WTC11 (cell line): ENCODE measurements at places on chromosomes 5 and 9.

GRCh38 chr5:132677682-132678400 lies 4.1 kb downstream of the IL4 start:
- DNase-seq: no peak
- H3K4me1 ChIP-seq: peaks cover 6% of the 10 kb centered on the region
- no peaks in the 10 kb centered on the region for H3K36me3 ChIP-seq

DNA sequence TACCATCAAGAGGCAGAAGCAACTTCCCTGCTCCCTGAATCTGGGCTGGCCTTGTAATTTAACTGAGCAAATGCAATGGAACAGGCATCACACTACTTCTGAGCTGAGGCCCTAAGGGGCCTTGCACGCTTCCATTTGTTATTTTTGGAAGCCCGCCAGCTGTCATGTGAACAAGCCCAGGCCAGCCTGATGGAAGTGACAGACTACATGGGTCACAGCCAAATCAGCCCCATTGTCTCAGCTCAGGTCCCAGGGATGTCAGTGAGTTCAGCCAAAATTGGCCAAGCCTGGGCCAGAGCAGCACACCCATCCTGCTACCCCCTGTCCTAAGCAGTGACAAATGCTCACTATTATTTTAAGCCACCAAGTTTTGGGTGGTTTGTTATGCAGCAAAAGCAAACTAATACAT lies 72.8 kb downstream of the PRRT1B start:
- no peaks in the 10 kb centered on the region for H3K27me3 ChIP-seq
- H3K36me3 ChIP-seq: peaks cover 37% of the 10 kb centered on the region
- H3K4me1 ChIP-seq: peaks cover 13% of the 10 kb centered on the region
- H3K4me3 ChIP-seq: no peak overlapping the region

DNA sequence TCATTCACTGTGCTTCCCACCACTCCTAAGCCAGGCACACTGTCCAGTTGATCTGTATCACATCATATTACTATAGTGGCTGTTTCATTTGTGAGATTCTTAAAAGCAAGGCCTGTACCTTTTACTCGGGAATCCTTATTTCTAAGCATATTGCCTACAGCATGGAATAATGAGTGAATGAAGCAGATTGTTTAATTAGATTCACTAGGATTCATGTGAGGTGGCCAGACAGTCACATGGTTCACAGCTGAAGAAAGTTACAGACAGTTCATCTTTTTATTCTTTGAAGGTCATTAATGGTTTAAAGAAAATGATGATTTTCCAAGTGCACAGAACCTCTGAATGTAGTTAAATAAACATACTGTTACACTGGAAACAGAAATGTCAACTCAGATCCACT lies 24.3 kb upstream of the SEMA6A start:
- H3K36me3 ChIP-seq: no peaks in the 10 kb centered on the region
- H3K4me1 ChIP-seq: peaks cover 8% of the 10 kb centered on the region
- H3K4me3 ChIP-seq: no peak overlapping the region
- DNase-seq: no peak
- no peak overlapping the region for H3K27ac ChIP-seq
- H3K27me3 ChIP-seq: no peaks in the 10 kb centered on the region

DNA sequence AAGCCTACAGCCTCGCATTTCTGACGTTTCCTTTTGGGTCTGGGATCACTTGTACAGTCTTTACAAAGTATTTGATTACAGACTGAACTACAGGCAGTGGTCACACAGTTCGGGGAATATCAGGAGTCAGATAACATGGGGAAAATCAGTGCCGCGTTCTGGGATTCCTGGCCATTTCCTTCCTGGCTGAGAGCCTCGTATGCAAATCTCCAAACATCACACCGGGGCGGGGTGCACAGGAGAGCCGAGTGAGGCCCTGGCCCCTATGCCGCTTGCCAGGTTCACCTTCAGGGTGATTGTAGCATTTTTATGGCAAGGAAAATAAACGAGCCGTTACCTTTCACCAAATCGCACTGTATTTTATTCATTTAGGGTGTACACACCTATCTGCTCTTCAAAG lies 29.6 kb upstream of the SLC9A3 start:
- H3K27me3 ChIP-seq: peaks cover 25% of the 10 kb centered on the region
- peaks cover 5% of the 10 kb centered on the region; the same call in 1 of the 2 replicates for H3K4me1 ChIP-seq
- H3K36me3 ChIP-seq: no peaks in the 10 kb centered on the region
- H3K27ac ChIP-seq: no peak overlapping the region

- no peaks in the 10 kb centered on the region for H3K27me3 ChIP-seq
- peaks cover 6% of the 10 kb centered on the region for H3K36me3 ChIP-seq
- peaks cover 17% of the 10 kb centered on the region for H3K4me1 ChIP-seq
- no peak for DNase-seq
- no peak overlapping the region; the same call in 1 of the 2 replicates for H3K4me3 ChIP-seq
Observed at GRCh38 chr9:78235256-78235761, 566 bp upstream of the CEP78 start.
